ENCODE measurements at places on chromosomes 12 and 14. TPM values are rescaled to one million over a fixed set of nuclear protein-coding genes. Genes with fewer than 3 reads are reported as not detected.
A peak's percentile ranks its signal among the peaks of the same experiment; 100 is the strongest.

Gene IL23A
- 1.1 TPM for polyA plus RNA-seq

Gene IL26
- polyA plus RNA-seq = not detected

Gene CLEC12A
- polyA plus RNA-seq = not detected

Gene TAS2R20
- 0.10 TPM for polyA plus RNA-seq

Gene BHLHE41
- polyA plus RNA-seq = 24.6 TPM

Gene MNAT1
- polyA plus RNA-seq = 44.5 TPM

Gene BCL2L2
- polyA plus RNA-seq = 24.6 TPM

Gene TAS2R19
- not detected for polyA plus RNA-seq

Gene OR6C2
- polyA plus RNA-seq = not detected

Gene DBX2
- not detected for polyA plus RNA-seq

Gene CPM
- polyA plus RNA-seq = 0.73 TPM

Gene PRKD1
- polyA plus RNA-seq = 0.23 TPM

Gene GPR162
- 0.07 TPM for polyA plus RNA-seq

Gene PTPRQ
- not detected for polyA plus RNA-seq

Gene B4GALNT3
- polyA plus RNA-seq = 1.9 TPM

DNA sequence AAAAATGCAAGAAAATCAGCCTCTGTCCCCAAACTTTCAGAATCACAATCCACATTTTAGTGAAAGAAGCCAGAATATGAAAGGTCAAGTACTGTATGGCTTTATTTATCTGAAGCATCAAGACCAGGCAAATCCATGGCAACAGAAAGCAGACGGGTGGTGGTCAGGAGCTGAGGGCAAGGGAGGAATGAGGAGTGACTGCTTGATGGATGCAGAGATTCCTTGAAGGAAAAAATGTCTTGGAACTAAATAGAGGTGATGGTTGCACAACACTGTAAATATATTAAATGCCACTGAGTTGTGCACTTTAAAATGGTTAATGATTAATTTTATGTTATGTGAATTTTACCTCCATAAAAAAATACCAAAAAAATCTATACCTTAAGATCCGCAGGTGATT lies 165.1 kb downstream of the GXYLT1 start:
- DNase-seq = no peak

DNA sequence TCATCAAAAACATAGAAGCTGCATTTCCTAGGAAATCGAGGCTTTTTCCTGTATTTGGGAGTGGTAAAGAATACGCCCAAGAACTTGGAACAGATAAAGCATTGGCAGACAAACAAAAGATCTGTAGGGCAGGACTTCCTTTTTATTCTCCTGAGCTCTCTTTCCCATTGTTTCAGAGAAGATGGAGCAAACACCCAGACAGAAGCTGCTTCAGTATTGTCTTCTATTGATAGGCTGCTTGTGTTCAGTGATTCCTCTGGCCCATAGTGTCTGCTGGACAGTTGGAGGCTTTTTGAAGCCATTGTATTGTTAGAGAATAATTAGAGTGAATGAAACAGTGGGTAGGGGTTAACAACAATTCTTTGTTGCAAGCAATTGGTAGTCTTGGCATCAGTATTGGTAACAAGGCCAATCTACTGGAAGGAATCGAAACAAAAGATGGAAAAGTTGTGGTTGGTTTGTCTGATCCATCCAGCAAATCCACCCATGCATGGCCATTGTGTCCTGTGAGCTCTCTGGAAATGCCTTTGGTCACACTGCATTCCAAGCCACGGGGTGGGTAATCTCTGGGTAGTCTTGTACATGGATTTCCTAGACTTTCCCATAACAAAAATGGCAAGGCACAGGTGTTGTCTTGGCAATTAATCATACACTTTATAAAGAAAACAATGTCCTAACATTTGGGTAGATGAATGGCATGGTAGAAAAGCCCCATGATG lies 424.8 kb downstream of the RAD51B start:
- DNase-seq = no peak

- no peak for DNase-seq
Measured at GRCh38 chr14:44756554-44756953, 205.2 kb downstream of the KLHL28 start.

GRCh38 chr12:96985515-96986362 lies 78.7 kb downstream of the NEDD1 start:
- no peak for DNase-seq

GRCh38 chr14:45486599-45486998 lies 233.6 kb upstream of the MIS18BP1 start:
- no peak for DNase-seq

DNA sequence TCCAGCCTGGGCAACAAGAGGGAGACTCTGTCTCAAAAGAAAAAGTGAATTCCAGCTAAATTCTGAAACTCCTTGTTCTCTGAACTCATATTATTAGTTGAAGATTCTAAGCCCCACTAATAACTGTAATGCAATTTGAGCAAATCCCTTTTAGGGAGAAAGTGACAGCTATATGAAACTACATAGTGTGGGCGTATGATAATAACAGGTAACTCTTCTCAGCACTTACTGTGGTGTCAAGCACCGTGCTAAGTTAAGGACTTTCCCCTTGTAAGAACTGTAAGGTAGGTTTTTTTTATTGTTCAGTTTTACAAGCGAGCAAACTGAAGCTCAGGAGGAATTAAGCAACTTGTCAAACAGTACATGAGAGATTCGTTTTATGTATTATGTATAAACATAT lies 5.4 kb downstream of the ANKRD13A start:
- no peak for DNase-seq

- peak; percentile 26 for DNase-seq
Measured at GRCh38 chr12:50933459-50934124, 18.8 kb upstream of the HIGD1C start.

GRCh38 chr12:116143909-116144308 lies 133.6 kb downstream of the MED13L start:
- DNase-seq = peak; percentile 54

DNA sequence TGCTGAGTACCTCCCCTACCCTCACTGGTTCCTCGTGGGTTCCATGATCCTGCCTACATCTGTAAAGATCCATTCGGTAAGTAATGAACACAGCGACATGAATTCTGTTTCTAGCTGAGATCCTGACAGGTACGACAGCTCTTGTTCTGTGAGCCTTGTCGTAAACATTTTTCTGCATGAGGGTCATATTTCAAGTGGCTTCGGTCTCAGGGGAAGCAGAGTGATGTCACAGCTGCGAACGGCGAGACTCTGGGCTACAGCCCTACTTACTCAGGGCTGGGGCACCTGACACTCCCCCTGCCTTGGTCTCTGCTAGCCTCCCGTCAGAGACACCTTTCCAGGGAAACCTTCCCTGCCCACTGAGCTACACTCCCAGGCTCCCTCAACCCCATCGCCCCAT lies 85.8 kb downstream of the RBM19 start:
- DNase-seq = no peak

- DNase-seq = no peak
Measured at GRCh38 chr12:53101931-53102781, 1.1 kb upstream of the SOAT2 start.

DNA sequence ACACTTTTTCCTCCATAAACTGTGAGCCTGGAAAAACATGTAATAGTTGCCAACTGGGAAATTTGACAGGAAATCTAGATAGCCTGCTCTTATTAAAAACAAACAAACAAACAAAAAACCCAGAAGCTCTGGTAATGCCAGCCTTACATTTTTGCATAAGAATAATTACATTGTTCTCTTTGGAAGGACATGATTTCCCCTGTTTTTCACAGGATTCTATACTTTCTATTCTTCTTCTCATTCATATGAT lies 137.9 kb downstream of the AEBP2 start:
- no peak for DNase-seq

- no peak for DNase-seq
Measured at GRCh38 chr12:103821773-103822172, 19.3 kb downstream of the NT5DC3 start.

GRCh38 chr14:101828046-101828445 lies 66.5 kb downstream of the PPP2R5C start:
- DNase-seq = no peak

GRCh38 chr14:101814934-101815333 lies 53.4 kb downstream of the PPP2R5C start:
- DNase-seq = no peak

GRCh38 chr12:70448371-70448770 lies 82.3 kb downstream of the KCNMB4 start:
- DNase-seq = no peak

DNA sequence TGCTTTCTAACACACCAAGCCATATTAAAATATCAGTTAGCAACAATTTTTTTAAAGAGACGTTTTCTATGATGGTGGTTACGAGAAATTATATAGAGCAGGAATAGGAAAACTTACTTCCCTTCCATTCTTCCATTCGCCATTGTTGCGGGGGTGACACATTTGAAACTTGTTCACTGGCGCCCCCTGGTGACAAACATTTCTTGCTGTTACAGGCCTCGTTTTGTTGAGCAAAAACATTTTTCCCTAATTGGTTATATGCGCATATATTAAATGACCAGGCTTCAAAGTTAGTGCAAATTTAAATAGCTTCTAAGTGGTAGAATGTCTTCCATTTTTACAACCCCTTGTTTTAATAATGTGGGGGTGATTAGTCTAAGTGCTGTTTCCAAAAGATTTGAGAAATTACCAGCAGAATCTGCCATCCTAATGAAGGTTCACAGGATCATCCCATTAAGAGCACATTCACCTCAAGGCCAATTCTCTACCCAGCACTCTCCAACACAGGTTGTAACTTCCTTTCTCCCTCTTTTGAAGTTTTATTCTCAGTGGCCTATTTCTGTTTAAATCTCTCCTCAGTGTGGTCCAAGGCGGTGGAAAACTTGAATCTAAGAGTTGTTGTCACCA lies 1124.7 kb downstream of the FLRT2 start:
- peak; percentile 22 for DNase-seq

GRCh38 chr12:28938581-28939235 lies 210.4 kb upstream of the FAR2 start:
- no peak for DNase-seq

- peak; percentile 64 for DNase-seq
Measured at GRCh38 chr12:122023339-122024131, 1.9 kb downstream of the BCL7A start.

- no peak for DNase-seq
Measured at GRCh38 chr12:82866946-82867345, 180.2 kb downstream of the TMTC2 start.

DNA sequence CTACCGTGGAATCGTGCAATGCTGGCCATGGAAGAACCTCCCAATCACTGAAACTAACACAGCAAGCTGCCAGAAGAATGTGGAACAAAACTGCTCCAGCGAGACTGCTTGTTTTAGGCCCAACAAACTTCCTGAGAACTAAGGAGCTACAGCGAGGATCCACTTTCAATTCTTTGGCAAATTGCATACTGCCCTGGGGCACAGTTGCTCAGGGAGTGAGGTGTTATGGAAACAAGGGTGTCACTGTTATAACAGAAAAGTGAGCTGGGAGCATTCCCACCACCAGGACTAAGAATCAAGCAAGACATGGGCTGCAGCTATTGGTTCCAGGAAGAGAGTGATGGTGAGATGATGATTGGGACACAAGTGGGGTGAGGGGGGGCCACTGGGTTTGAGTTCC lies 1606.1 kb upstream of the FLRT2 start:
- no peak for DNase-seq

- peak; percentile 4 for DNase-seq
Measured at GRCh38 chr14:69424149-69424923, 25.8 kb downstream of the SLC39A9 start.

GRCh38 chr14:76706811-76707210 lies 54.5 kb upstream of the VASH1 start:
- DNase-seq = no peak

- no peak for DNase-seq
Measured at GRCh38 chr12:68612697-68613096, 2.0 kb downstream of the RAP1B start.

DNA sequence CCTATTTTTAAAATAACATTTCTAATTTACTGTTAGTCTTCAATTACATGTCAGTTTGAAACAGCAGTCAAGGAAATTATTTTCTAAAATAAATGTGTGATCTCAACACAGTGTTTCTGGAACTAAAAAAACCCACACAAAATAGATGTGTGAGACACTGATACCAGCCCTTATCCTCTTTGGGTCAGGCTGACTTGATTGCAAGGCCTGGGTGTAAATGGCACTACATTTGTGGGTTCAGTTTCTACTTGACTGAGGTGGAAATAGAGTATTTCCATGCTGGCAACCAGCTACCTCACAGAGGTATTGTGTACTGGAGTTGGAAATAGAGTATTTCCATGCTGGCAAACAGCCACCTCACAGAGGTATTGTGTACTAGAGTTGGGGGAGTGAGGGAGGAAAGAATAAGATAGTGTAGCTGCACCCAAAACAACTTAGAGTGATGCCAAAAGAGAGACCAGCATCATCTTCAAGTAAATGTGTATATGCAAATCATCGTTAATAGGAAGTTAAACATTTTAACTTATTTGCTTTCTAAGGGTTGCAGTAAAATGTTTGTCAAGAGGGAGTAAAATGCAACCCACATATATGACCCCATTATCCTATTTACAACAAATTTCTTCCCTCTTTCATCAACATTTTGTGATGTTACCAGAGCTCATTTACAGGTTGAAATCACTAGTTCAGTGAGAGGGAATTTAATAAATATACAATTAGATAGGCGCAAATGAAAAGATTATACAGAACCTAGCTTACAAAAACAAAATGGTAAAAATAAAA lies 10.7 kb upstream of the LYZ start:
- DNase-seq = no peak

- DNase-seq = no peak
Measured at GRCh38 chr12:81472934-81473333, 286.2 kb downstream of the PPFIA2 start.

DNA sequence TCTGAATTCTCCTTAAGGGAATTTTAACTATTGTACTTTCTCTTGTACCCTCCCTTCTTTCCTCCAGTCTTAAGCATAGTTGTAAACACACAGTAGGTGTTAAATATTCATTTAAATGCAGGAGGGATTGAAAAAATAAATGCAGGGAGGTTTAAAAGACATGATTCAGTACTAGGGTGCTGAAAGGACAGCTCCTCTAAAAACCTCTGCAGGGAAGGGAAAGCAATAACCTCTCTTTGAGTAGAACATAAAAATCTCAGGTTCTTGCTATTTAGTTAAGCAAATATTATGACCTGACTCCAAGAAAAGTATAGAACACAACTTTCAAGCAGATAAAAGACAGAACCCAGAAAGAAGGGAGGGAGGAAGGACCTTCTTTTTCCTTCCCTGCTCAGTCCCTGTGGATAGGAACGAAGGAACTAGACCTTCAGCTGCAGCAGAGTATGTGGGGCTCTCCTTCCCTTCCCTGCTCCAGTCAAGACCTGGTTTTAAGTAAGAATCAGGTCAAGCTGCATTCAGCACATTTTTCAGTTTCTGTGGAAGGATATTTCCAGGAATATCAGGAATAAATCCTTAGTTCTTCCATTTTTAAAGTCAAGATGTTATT lies 4.7 kb downstream of the MAP3K9 start:
- no peak for DNase-seq

DNA sequence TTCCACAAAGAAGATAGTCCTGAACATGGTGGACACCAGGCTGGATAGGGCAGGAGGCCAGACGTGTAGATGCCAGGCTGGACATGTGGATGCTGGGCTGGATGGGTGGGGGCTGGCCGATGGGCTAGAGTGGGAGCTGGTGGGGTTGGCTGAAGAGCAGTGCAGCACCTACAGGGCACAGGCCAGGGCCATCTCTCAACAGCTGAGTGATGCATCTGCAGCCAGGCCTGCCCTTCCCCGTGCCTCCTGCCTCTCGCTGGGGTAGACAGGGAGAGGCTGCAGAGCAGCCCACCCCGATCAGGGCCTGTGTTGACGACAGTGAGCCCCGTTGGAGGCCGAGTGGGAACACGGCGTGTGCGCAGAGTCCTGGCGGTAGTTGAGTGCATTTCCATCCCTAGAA lies 39.3 kb downstream of the EP400 start:
- DNase-seq = no peak

Measured in mammary epithelial cell (primary cell).